ENCODE measurements at places on chromosomes 7 and 10.

DNA sequence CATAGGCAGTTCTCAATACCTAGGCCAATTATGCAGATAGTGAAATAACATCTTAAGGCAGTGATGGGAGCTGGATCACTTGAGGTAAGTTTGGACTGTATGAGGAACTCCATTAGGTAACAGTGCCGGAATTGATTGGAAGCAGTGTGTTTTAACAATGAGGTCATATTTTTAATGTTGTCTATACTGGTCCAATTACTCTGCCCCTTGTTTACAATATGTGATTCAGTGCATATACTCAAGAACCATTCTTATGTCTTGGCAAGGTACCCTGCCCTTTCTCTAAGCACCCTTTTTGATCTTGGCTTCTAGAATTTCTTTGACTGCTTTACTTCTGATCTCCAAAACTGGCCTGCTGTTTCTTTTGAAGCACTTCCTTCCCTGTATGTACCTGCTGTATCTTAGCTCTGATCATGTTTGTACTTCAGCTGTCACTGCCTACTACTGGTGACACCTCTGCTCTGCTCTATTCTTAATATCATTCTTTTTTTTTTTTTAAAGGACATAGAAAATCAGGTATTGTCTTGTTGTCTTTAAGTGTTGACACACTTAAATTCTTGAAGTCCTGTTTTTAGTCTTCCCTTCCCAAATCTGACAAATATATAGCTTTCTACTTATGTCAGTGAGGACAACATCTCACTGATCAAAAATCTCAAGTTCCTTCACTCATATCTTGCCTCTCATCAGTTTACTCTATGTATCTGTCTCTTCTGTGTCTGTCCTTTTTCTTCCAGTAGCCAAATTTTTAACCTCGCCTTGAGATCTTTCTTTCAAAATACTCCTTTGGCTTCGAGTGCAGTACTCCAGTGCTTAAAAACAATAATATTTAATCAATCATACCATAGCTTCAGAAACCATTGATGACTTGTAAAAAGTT, 46.4 kb upstream of the RPA3 start:
- no peaks in the 10 kb centered on the region for H3K36me3 ChIP-seq
- peaks cover 7% of the 10 kb centered on the region for H3K4me1 ChIP-seq
- H3K27ac ChIP-seq: peak overlapping the region; percentile 59
- H3K27me3 ChIP-seq: no peaks in the 10 kb centered on the region
- H3K4me3 ChIP-seq: no peak overlapping the region
- no peak for DNase-seq

GRCh38 chr10:125783957-125784356, 8.3 kb upstream of the MMP21 start:
- H3K4me3 ChIP-seq: no peak overlapping the region
- H3K4me1 ChIP-seq: peaks cover 2% of the 10 kb centered on the region

DNA sequence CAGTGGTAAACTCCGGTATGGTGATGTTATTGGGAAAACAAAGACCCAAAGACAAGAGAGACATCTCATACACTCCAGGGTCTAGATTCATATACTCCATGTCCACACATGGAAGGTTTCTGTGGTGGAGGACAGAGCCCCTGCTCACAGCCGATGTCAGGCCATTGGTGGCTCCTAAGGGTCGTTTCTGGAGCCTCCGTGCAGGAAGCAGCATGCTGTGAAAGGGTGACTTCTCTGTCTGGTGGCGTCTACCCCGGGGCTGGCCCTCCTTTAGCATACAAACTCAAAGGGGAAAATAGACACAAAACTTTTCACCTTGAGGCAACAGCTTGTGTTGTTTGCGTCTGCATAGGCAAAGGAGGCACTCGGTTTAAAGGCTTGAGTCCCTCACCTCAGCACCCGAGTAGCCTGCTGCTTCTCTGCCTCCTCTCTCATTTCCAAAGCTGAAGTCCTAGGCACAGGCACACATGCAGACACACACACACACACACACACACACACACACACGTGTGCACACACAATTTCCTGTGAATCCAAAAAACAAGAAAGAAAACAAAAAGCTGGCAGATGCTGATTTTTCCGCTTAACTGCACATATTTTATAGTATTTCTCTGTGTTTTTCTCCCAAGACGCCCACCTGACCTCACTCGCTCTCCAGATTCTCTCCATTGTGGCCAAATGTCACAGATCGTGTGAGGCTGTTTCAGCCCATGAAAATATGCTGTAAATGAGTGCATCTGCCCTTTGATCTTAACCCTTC, 601.4 kb upstream of the MGMT start:
- H3K27ac ChIP-seq: no peak overlapping the region
- no peaks in the 10 kb centered on the region for H3K36me3 ChIP-seq
- H3K27me3 ChIP-seq: peaks cover 9% of the 10 kb centered on the region
- no peak overlapping the region for H3K4me3 ChIP-seq
- no peak for DNase-seq

GRCh38 chr7:7919449-7919945, 49.1 kb upstream of the GLCCI1 start:
- H3K4me3 ChIP-seq: no peak overlapping the region
- no peaks in the 10 kb centered on the region for H3K4me1 ChIP-seq
- no peaks in the 10 kb centered on the region for H3K27me3 ChIP-seq
- no peak for DNase-seq
- no peak overlapping the region for H3K27ac ChIP-seq
- H3K36me3 ChIP-seq: no peaks in the 10 kb centered on the region

GRCh38 chr7:137818036-137818435, 28.7 kb downstream of the DGKI start:
- H3K4me3 ChIP-seq: no peak overlapping the region
- DNase-seq: no peak
- no peaks in the 10 kb centered on the region for H3K4me1 ChIP-seq
- no peak overlapping the region for H3K27ac ChIP-seq

DNA sequence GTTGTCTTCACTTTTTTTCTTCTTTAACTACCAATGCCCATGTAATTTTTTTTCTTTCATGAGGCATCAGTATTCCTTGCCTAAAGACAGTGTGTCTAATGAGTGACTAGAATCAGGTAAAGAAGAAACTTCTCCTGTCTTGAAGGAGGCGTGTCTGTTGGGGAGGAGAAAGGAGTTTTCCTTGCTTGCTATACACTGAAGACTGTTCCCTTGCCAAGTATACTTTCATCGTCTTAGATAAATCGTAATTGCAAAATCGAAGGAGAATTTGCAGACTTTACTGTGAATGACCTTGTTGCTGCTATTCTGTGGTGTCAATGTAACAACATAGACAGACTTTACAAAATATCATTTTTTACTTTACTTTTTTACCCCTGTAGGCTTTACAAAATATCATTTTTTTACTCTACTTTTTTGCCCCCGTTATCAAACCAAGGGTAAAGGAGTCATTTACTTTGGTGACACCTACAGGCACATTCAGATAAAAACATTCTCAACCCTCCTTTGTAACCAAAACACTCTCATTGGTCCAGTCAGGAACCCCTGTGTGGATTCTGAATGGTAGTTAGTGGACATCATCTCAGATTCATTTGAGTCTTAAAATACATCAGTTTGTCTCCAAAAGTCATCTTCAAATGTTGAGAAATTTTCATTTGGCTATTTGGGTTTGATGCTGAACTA, 232.4 kb downstream of the AHR start:
- no peak overlapping the region for H3K4me3 ChIP-seq
- no peak for DNase-seq
- H3K27me3 ChIP-seq: no peaks in the 10 kb centered on the region
- no peaks in the 10 kb centered on the region for H3K36me3 ChIP-seq
- H3K27ac ChIP-seq: no peak overlapping the region
- no peaks in the 10 kb centered on the region for H3K4me1 ChIP-seq

DNA sequence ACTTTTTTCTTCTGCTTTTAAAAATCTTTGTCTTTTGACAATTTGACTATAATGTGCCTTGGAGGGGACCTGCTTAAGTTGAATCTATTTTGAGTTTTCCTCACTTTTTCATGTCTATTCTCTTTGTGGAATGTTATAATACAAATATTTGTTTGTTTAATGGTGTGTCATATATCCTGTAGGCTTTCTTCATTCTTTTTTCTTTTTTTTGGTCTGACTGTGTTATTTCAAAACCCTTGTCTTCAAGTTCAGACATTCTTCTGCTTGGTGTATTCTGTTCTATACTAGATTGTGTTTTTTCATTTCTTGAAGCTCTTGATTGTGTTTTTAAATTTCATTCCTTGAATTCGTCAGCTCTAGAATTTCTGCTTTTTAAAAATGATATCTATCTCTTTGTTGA, 228.2 kb downstream of the STK31 start:
- no peak for DNase-seq
- peaks cover 5% of the 10 kb centered on the region for H3K27me3 ChIP-seq
- no peak overlapping the region for H3K4me3 ChIP-seq
- H3K27ac ChIP-seq: no peak overlapping the region

DNA sequence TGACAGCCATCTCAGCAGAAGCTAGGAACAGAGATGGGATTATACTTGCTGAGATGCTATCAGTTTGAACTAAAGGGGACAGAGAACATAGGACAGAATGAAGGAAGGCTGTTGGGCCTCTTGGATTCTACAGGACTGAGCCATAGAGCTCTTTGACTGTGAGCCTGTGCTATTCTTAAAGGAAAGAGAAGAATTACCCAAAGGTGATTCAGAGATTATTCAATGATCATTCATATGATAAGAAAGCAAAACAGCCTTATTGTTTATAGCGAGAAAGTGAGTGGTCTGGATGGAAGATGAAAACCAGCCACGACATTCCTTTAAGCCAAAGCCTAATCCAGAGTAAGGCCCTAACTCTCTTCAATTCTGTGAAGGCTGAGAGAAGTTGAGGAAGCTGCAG, 69.7 kb upstream of the NEUROD6 start:
- no peaks in the 10 kb centered on the region for H3K4me1 ChIP-seq
- H3K27me3 ChIP-seq: no peaks in the 10 kb centered on the region
- H3K4me3 ChIP-seq: no peak overlapping the region

- peaks cover 23% of the 10 kb centered on the region for H3K4me1 ChIP-seq
- no peak overlapping the region for H3K4me3 ChIP-seq
- no peaks in the 10 kb centered on the region for H3K36me3 ChIP-seq
- DNase-seq: no peak
Measured at GRCh38 chr7:123746055-123746454, 2.7 kb downstream of the WASL start.

DNA sequence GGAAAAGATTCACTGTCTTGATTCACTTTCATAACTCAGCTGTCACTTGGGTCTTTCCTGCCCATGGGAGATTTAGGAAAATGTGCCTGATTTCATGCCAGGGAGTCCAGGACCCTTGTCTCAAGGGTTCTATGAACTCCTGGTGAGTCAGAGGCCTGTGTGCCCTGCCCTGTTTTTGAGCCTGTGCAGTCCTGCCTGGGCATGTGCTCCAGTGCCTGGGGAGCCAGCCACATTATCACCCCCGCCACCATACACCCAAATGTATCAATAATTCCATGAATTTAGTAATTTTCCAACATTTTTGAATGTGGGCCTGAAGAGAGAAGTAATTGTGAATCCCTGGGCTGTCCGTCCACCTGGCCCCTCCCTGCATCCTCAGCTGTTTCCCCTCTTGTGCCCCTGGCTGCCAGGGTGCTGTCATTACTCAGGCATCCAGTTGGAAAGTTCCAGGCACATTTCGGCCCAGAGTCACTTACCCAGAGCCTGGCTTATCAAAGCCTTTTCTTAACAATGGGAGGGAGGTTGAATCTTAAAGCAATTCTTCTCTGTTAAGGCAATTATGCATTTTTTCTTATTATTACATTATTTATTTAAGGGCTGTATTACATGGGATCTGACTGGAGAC, 287.8 kb upstream of the CDC14C start:
- no peaks in the 10 kb centered on the region for H3K36me3 ChIP-seq
- no peak overlapping the region for H3K4me3 ChIP-seq
- no peak overlapping the region for H3K27ac ChIP-seq
- no peaks in the 10 kb centered on the region for H3K27me3 ChIP-seq
- H3K4me1 ChIP-seq: no peaks in the 10 kb centered on the region

GRCh38 chr7:90834771-90835170, 238.7 kb downstream of the CDK14 start:
- no peak overlapping the region for H3K27ac ChIP-seq
- no peaks in the 10 kb centered on the region for H3K27me3 ChIP-seq
- H3K36me3 ChIP-seq: no peaks in the 10 kb centered on the region
- H3K4me3 ChIP-seq: no peak overlapping the region
- no peak for DNase-seq

DNA sequence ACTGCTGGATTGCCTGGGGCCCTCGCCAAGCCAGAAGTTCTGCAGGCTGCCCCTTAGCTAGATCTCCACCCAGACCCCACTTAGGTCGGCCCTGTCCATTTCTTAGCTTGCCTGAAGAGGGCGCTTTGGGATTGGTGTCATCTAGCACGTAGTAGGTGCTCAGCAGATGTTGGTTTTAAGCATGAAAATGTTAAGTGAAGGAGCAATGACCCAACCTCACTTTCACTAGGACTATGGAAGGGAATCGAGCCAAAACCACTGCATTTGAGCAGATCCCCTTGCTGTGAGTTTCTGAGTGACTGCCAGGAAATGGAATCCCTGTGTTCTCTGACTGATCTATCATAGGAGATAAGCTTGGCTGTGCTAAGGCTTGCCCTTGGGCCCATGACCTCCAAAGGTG, 131.7 kb upstream of the EEPD1 start:
- H3K27ac ChIP-seq: no peak overlapping the region
- DNase-seq: no peak
- H3K4me3 ChIP-seq: no peak overlapping the region
- no peaks in the 10 kb centered on the region for H3K36me3 ChIP-seq

GRCh38 chr7:114919587-114919986, 2.3 kb upstream of the MDFIC start:
- H3K27me3 ChIP-seq: no peaks in the 10 kb centered on the region
- H3K27ac ChIP-seq: no peak overlapping the region
- DNase-seq: no peak
- H3K36me3 ChIP-seq: no peaks in the 10 kb centered on the region
- H3K4me1 ChIP-seq: peaks cover 14% of the 10 kb centered on the region

- H3K36me3 ChIP-seq: no peaks in the 10 kb centered on the region
- no peaks in the 10 kb centered on the region for H3K4me1 ChIP-seq
- no peak for DNase-seq
- H3K27ac ChIP-seq: no peak overlapping the region
- H3K4me3 ChIP-seq: no peak overlapping the region
Measured at GRCh38 chr7:81501220-81501619, 268.6 kb downstream of the HGF start.

- no peak overlapping the region for H3K27ac ChIP-seq
- H3K27me3 ChIP-seq: peaks cover 2% of the 10 kb centered on the region
- no peak for DNase-seq
- no peaks in the 10 kb centered on the region for H3K36me3 ChIP-seq
- H3K4me3 ChIP-seq: no peak overlapping the region
Measured at GRCh38 chr7:108079648-108080591, 50.2 kb downstream of the LAMB4 start.
